ENCODE measurements at places on chromosomes 1 and 21.

DNA sequence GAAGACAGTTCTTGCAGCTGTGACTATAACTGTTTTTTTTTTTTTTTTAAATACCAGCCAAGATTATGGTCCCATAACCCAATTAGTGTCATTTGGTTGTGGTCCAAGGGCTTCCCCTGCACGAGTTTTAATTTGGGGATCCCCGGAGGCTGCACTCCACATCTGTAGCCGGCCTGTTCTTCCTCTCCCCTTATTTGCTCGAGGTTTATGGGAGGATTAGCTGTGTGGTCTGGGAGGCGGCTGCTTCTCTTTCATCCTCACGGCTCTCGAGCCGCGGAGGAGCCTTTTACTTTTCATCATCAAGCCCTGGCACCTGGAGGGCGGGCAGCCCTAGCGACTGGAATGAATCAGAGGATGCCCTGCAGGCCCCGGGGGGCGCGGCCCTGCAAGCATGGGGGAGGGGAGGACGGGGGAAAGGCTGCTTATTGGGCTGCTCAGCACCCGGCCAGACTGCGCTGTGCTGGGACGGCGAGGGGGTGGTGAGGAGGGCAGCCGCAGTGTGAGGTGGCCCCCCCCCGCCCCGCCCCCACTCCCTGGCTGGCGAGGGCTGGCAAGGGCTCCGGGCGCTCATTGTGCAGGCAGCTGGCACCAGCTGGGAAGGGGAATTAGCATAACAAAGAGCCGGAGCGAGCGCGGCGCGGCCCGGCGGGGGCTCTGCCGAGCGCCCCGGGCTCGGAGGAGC lies 18.5 kb downstream of the SERTAD4 start:
- peak; percentile 90 for DNase-seq

GRCh38 chr1:4156241-4156973 lies 256.3 kb upstream of the C1orf174 start:
- no peak for DNase-seq

- DNase-seq = no peak
These were observed 21.2 kb upstream of the EPRS1 start for GRCh38 chr1:220067269-220068204.

GRCh38 chr21:40018871-40019475 lies 151.7 kb downstream of the PCP4 start:
- DNase-seq = peak; percentile 31

DNA sequence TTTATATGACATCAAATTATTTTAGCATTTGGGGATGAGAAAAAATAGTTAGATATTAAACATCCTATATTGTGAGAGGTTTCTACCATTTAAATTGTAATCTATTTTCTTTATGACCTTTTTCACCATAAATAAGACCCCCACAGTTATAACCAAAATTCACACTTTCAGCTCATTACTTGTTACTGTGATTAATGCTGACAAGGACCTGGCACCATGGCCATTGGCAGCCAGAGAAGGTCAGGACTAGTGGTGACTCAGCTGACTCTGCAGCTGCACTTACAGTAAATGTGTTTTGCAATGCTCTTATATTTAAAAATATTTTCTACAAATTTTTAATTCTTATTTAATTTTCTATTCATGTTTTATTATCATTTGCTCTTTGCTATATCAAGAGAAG lies 133.3 kb upstream of the C1orf105 start:
- no peak for DNase-seq

- DNase-seq = no peak
These were observed 94.6 kb downstream of the FGGY start for GRCh38 chr1:59391212-59392179.

DNA sequence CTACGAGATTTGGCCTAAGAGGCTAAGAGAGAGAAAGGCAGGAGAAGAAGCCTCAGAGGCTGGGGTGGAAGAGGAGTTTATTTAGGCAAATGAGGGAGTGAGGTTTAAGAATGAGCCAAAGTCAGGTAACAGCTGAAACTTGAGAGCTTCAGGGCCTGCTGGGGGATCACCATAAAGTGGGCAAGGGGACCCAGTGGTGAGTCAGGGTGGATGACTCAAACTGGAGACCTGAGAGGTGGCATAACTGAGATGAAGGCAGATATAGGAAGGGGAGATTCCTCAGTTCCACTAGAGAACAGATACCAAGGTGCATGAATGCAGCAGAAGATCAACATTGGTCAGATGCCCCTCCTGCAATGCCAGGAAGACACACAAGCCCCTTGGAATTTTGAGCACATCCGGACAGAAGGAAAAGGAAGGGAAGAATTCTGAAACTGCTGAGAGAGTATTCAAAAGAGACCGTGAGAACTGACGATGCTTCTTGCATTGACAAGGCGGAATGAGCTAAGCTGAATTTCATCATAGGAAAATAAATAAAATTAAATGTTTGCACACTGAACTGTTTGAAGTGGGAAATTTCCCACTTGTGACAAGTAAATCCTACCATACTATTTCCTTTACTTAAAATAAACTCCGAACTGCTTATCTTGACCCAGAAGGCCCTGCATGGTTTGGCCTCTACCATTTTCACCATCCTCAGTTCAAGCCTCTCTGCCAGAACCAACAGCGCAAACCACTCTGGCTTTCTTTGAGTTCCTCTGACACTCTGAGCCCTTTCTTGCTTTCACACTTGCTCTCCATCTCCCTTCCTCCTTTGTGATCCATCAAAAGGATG lies 94.1 kb downstream of the NMNAT2 start:
- DNase-seq = no peak

DNA sequence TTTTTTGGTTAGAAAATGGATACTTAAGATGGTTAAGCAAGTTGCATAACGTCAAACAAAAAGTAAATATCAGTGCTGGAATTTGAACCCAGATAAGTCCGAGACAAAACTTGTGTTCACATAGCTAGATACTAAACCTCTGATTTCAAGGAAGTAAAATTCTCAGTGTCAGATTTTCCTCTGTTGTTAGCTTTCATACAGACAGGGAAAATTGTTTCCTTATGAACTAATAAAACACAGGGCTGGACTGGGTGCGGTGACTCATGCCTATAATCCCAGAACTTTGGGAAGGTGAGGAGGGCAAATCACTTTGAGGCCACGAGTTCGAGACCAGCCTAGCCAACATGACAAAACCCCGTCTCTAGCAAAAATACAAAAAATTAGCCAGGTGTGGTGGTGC lies 51.3 kb downstream of the PCNX2 start:
- DNase-seq = no peak

DNA sequence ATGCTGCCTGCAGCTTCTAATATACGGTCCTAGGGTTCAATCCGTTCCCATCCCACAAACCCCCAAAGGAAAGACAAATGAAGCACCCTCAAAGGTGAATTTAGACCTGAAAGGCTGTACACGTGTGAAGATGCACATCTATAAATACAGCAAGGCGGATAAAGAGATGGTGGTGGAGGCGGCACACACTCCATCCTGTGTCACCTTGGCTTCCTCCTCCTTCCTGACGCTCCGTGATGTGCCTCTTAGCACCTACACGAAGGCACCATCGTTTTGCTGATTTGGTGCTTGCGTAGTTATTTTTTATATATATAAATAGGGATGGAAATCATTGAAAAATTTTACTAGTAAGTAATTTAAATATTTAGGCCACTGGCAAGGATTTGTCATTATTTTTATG lies 359.4 kb downstream of the NPHP4 start:
- DNase-seq = no peak

DNA sequence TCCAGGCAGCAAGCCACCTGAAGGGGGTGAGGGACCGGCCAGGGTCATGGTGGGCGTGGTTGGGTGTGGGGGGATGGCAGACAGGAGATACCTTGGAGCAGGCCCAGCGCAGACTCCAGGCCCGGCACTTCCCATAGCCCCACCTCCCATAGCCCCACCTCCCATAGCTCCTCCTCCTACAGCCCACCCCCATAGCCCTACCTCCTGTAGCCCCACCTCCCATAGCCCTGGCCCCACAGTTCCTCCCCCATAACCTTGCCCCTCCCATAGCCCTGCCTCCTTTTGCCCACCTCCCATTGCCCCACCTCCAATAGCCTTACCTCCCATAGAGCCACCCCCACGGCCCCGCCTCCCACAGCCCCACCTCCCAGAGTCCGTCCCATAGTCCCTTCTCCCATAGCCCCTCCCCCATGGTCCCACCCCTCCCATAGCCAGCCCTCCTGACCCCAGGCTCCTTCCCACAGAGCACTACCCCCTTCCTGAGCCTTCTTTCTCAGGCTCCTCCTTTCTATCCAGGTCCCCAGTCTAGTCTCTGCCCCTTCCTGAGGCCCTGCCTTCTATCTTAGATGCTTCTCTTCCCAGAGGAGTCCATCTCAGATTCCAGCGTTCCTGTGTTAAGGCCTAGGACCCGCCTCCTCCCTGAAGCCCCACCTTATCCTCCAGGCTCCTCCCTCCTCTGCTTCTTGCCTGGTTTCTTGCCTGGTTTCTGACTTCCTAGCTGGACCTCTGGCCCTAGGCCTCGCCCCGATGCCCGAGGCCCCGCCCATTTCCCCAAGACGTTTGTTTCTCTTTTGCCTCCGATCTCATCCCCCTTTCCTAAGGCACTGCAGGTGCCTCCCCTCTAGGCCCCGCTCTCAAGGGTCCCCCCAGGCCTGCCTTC lies 46.8 kb downstream of the PTPRU start:
- peak; percentile 98 for DNase-seq

- no peak for DNase-seq
These were observed 351.5 kb downstream of the PLPP3 start for GRCh38 chr1:56227886-56228285.

DNA sequence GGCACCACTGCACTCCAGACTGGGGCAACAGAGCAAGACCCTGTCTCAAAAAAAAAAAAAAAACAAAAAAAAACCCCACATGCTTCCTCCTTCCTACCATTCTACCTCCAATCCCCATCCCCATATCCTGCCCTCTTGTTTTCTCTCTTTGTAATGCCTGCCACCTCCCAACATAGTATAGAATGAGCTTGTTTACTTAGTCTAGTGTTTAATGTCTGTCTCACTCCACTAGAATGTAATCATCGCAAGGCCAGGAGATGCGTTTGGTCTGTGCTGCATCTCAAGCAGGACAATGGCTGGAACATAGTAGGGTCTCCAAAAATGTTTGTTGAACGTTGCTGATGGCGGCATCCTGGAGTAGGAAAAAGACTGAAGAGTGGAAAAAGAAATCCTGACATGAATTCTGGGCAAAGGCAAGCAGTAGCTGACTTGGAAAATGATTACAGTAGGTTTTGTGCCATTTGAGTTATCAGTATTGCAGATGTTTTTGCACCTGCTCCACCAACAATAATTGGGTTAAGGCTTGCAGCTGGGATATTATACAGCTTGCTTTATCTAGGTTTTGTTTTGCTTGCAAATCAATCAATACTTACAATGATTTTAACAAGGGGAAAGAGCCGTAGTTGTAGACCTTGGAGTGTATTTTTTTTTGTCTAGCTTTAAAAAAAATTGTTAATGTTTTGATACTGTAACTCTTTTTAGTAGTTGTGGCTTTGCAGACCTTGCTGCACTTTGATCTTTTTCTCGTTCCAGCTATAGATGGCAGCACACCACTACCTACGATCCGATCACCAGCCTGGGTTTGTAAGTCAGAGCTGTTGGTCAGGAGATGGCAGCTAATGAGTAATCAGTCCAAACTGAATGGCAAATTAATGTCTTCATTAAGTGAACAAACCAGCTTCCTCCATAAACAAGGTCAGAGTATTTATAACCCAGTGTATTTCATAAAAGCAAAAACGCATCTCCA lies 62.4 kb downstream of the BACH1 start:
- no peak for DNase-seq

GRCh38 chr1:224375059-224375458 lies 18.4 kb downstream of the CNIH4 start:
- DNase-seq = no peak

DNA sequence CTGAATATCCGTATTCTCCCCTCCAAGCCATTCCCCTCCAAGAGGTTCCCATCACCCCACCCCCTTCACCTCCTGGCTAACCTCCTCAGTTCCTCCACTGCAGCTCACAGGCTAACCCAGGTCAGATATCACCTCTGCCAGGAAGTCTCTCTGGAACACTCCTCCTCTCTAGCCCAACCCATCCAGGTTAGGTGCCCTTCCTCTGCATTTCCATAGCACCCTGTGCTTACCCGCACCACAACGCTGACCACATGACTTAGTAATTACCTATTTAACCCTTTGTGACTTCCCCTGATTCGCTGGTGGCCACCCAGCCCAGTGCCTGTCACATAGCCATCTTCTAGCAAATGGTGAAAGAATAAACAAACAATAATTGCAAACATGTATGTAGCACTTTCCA lies 49.5 kb upstream of the IFFO2 start:
- DNase-seq = no peak

DNA sequence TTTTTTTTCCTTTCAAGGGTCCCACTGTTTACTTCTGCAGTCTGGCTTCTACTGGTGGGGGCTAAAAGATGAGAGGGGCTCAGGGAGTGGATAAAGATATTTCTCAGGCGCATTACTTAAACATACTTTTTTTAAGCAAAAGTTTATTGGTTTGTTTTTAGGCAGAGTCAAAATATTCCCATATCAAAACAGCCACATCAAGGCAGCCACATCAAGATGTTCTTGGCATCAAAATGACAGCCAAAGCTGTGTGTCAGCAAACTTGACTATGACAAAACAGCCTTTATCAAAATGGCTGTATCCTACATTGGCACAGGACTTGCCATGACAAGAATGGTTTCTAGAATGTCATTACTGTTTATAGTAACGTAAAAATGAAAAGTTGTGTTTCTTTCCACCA lies 22.1 kb upstream of the RASAL2 start:
- no peak for DNase-seq

DNA sequence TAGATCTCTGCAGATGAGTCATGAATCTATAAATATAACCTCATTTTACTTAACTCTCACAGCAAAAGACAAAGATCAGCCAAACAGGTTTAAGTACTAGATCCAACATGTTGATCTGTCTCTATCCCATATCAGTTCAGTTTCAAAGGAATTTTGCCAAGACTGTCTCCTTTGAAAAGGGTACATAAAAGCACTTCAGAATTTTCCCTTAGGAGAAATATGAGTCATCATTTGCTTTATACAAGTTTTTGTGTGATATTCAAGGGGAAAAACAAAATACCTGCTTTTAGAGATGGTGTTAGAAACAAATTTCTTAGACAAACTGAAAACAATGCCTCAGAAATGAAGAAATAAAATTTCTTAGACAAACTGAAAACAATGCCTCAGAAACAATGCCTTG lies 73.5 kb upstream of the LRRC7 start:
- no peak for DNase-seq

DNA sequence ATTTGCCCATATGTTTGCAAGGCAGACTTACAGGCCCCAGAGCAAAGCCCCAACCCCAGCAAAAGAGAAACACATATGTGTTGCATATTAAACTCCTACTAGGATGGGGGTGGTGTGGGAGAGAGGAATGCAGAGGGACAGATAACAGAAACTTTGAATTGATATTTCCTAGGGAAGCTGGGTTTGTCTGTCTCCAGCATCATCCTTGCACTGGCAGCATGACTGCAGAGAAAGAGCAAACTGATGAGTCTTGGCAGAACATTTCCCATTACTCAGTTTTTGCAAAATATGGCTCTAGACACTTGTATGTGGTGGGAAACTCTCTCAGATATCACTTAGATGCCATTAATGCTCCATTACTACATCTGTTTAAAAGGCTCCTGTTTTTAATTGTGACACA lies 43.8 kb upstream of the MARK1 start:
- DNase-seq = no peak

GRCh38 chr1:219666242-219666641 lies 53.3 kb upstream of the ZC3H11B start:
- no peak for DNase-seq

Measured in NCI-H82 (cell line).